GM06990 (cell line): ENCODE measurements at places on chromosomes 3 and 15.

DNA sequence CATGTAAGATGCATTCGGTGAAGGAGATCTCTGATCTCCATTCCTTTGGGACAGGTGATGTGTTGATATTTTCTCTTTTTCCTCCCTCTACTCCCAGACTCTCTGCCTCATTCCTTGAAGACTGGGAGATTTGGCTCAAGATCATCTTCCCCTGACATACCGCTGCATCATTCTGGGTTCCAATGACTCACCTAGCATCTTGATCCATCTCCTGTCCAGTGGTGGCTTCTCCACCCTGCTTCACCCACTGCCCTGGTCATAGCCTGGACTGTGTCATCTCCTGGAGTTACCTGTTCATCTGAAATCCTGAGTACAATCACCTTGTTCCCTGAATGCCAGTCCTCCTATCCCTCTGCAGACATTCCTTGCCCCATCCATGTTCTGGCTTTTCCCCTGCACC lies 57.4 kb upstream of the TRAK1 start:
- no peak for DNase-seq

DNA sequence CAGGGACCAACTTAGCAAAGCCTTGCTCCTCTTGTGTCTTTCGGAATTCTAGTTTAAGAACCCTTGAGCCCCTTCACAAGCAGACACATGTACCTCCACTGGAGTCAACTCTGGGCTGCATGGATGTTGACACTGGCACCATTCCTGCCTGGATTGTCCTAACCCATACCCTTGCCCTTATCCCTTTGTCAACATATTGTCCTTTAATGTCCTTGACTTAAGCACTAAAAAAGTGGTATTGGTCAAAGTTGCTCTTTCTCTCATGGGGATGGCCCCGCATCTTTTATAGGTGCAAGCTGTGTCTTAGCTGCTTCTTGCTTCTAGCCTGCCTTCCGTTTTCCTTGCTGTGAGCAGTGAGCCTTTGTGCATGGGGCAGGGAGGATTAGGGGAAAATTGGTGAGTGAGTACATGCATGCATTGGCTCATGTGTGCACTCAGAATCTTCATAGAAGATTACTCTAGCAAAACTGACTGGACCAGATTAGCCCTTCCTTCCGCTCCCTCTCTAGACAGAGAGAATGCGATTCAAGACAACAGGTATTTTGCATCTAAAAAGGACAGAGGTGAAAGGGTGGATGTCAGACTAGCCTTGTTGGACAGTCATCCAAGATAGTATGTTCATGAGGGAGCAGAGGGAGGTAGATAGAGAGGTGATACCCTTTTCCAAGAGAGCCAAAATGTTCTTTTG lies 42.4 kb downstream of the TGFBR2 start:
- DNase-seq = no peak

DNA sequence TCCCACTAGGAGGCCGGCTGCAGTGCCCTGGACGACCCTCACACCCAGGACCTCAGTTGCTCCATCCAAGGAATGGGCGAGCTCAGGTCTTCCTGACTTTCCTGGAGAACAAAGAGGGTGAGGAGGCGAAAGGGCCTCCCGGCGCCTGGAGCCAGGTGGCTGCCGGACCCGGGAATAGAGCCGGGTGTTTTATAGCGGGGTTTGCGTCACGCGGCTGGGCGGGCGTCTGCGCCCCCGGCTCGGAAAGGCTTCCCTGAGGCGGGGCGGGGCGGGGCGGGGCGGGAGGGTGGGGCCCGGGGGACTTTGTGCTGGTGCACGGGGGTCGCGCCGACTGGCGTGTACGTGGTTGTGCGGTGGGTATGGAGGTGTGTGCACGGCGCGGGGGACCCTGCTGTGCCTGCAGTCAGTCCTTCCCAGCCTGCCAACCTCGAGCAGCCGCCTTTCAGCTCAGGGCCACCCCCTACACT lies 4.6 kb upstream of the PRKCD start:
- DNase-seq = no peak

- DNase-seq = no peak
Measured at GRCh38 chr3:114650808-114651207, 357.0 kb downstream of the TIGIT start.

DNA sequence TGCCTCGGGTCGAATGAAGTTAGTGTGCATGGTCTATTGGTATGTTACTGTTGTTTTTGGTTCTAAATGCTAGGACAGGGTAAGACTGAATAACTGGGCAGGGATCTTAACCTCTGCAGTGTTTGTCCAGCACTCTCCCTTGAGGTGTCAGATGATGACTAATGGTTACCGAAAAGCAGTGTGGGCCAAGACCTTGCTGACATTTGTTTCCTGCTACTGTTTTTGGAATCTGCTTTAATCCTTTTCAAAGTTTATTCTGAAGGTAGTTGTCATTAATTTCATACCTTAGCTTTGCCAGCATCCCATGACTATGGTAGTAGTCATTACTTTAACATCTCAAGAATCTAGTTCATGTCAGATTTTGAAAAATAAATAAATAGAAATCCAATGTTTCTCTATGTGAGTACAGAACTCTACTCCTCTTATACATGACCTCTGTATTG lies 117.0 kb downstream of the P3H2 start:
- no peak for DNase-seq

DNA sequence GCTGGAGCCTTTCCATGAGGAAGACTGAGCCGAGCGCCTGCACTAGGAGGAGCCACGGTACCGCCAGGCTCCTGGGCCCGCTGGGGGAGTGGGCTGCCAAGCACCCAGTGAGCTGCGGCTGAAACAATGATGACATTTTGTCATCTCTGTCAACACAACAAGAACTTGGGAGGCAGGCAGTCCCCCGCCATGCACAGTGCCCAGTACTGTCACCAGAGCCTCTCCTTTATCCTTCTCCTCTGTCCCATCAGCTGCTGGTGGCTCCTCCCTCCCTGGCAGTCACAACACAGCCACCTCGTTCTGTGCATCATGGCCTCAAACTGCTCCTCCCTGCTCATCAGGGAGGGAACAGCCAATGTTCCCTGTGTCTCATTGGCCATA lies 34.0 kb upstream of the PCSK6 start:
- DNase-seq = no peak

- DNase-seq = no peak
Measured at GRCh38 chr15:89499156-89499555, 2.8 kb upstream of the RHCG start.

DNA sequence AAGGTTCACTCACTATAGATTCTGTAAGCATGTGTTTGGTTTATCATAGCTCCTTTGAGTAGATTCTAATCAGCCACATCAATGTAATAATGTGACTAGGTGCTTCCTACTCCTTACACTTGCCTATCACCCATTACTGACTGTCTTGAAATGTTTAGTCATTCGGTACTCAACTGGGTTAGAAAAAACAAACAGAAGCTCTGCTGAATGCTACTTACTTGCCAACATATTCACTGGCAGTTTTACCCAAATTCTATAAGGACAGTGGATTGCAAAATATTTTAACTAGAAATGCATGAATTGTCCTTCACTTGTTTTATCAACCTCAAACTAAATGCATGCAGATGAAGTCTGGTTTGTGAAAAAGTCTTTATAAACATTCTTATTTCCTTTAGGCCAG lies 352.1 kb upstream of the ALCAM start:
- no peak for DNase-seq
